ENCODE measurements at places on chromosomes 7 and 10.

GRCh38 chr10:114096864-114097263 is 53.2 kb downstream of the ADRB1 start:
- no peak for DNase-seq

- no peak for DNase-seq
Measured at GRCh38 chr7:44400033-44400511, 74.7 kb upstream of the CAMK2B start.

DNA sequence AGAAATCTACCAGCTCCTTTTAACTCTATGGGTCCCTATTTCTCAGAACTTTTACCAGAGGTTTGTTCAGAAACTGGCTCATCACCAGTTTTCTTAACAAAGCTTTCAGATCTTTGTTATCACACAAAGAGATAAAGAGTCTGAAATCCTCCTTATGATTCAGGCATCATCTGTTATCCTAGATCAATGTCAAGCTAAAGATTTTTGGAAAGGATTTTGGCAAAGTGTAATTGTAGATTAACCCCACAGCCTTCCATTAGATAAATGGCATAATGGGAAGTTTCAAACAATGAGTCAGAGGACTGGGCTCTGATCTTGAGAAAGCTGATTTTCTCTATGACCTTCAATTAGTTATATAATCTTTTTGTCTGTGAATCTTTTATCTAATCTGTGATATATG is 192.2 kb downstream of the NXPH1 start:
- no peak for DNase-seq

DNA sequence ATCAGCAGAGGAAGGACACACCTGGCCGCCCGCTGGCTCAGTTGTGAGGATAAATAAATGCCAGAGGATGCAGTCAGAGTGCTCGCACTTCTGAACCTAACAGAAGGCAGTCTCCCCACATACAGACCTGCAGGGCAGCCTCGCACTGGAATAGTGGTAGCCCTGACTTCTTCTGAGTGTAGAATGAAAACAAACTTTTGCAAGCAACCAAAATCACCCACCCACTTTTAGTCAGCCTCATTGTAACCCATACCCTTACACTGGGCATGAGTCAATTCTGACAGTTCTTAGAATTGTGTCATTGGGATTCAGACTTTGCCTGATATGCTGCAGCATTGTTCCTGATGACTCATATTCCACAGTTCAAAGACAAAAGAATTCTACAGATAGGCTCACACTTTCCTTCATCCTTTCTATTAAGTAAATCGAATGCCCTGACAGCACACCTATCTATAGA is 167.0 kb upstream of the CDK1 start:
- no peak for DNase-seq

- no peak for DNase-seq
Measured at GRCh38 chr7:15457990-15458955, 103.5 kb downstream of the AGMO start.

- no peak for DNase-seq
Measured at GRCh38 chr7:149067869-149068268, 22.6 kb downstream of the ZNF786 start.

- no peak for DNase-seq
Measured at GRCh38 chr7:125090596-125090995, 161.0 kb upstream of the POT1 start.

GRCh38 chr7:97018126-97018601 is 6.5 kb downstream of the DLX5 start:
- no peak for DNase-seq

DNA sequence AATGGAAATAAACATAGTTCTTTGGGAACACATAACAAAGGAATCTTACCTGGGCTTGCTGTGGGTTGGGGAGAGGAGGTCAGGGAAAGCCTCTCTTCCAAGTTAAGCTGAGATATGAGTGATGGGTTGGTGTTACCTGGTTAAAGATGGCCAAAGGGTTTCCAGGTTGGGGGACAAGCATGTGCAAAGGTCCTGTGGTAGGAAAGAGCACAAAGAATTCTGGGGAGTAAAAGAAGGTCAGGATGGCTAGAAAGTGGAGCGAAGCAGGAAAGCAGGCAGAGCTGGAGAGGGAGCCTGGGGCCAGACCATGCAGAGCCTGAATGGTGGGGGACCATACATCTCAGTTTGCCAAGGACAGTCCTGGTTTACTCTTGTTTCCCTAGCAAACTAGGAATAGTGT is 133.2 kb downstream of the CFAP58 start:
- no peak for DNase-seq

- DNase-seq, result no peak
Measured at GRCh38 chr7:30074422-30075030, 46.3 kb downstream of the PLEKHA8 start.

GRCh38 chr7:92835261-92835850 is 1.0 kb downstream of the CDK6 start:
- DNase-seq, result peak; percentile 34

- no peak for DNase-seq
Measured at GRCh38 chr10:74922921-74923320, 96.5 kb downstream of the KAT6B start.

DNA sequence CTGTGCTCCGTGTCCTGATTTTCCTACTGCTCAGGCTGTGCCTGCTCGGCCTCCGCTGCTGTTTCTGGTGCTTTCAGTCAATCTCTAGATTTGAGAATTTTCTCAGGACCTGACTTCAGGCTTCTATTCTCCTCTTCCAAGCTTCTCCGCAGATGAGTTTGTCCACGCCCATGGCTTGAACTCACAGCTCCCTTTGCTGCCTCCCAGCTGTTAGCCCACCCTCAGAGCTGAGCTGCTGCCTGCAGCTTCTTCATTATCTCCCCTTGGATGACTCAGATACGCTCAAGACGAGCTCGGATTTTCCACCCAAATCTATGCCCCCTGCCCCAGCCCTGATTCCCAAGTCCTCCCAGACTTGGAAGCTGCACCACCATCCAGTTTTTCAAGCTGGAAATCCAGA is 104.7 kb downstream of the FGFR2 start:
- DNase-seq, result no peak

- no peak for DNase-seq
Measured at GRCh38 chr7:39952803-39953202, 2.7 kb downstream of the CDK13 start.

- peak; percentile 47 for DNase-seq
Measured at GRCh38 chr7:2894118-2894940, 50.2 kb upstream of the GNA12 start.

DNA sequence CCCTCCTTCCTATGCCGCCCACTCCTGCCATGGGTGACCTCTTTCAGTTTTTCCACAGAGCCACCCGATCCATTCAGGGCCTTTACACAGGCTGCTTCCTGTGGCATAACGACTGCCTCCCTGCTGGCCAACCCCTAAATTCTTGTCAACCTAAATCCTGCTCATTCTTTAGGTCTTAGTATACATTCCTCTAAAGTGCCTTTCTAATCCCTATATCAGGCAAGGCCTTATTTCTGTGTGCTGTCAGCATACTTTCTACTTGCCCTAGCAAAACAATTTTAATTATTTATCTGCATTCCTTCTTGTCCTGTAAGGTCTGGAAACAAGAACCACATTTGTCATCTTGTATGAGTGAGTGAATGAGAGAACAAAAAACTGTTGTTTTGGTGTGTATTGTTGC is 132.4 kb downstream of the DNAH11 start:
- DNase-seq, result no peak

DNA sequence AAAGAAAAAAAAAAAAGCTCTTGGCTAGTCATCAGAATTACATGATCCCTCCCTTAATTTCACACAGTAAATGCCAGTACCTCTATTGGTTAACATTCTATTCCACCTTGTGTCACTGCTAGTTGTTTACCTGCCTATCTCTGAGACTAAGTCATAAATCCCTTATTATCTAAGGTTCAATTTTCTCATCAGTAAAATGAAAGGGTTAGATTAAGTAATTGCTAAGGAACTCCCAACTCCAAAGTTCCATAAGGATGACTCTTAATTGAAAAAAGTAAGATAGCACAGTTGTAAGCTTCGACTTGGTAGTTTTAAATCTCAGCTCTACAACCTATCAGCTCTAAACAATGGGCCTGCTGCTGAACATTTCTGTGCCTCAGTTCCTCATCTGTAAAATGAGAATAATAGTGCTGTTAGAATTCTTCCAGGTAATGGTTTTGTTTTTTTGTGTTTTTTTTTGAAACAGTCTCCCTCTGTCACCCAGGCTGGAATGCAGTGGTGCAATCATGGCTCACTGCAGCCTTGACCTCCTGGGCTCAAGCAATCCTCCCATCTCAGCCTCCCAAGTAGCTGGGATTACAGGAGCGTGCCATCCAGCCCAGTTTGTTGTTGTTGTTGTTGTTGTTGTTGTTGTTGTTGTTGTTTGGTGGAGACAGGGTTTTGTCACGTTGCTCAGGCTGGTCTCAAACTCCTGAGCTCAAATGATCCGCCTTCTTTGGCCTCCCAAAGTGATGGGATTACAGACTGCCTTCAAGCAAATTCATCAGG is 35.6 kb downstream of the SRPK2 start:
- DNase-seq, result no peak

GRCh38 chr10:4385231-4385870 is 440.7 kb upstream of the AKR1E2 start:
- no peak for DNase-seq

DNA sequence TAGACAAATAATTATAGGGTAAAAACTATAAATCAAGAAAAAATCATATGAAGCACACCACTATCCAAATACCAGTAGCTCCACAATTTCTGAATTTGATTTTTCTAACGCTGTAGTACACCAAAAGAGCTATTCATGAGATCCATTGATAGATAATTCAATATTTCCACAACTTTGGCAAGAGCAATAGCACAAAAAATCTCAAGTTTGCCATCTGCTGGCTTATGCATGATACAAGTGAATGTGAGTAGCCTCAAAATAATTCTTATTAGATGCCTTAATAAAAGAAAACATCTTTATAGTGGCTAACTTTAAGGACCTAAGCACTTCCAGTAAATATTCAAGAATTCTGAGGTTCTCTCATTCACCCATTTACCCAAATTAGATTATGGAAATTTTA is 2.2 kb upstream of the TMEM196 start:
- no peak for DNase-seq

- no peak for DNase-seq
Measured at GRCh38 chr7:88368686-88369085, 62.0 kb upstream of the STEAP4 start.

DNA sequence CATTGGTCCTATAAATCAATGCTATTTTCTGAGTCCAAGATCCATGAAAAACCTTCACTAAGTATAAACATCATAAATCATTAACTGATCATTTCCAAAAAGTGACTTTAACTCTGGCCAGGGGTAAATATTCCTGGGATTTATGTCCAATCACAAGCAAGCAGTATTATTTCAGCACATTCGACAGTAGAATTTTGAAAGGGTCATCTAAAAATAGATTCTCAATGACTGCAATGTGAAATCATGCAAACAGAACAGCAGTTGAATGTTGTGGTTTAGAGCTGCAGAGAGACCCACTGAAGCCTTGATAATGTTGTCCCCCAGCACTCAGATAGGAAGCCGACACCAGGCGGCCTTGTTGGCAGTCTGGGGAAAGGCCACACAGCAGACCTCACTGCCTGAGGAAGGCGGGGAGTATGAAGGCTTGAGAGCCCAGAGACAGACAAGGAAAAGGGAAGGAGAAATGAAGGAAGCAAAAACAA is 38.1 kb downstream of the FAM107B start:
- DNase-seq, result no peak

DNA sequence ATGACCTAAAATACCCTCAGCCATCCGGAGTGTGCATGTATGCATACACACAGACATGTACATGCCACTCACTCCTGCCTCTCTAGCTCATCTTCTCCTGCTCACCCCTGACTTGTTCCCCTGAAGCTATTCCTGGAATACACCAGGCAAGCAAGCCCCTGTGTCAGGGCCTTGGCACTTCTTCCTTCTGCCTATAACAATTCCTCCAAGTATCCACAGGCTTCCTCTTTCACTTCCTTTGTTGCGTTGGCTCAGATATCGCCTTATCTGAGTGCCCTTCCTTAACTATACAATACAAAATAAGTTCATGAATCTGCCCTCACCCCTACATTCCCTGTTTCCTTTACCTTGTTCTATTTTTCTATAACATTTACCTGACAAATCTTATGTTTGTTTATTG is 88.8 kb downstream of the NOD1 start:
- no peak for DNase-seq

DNA sequence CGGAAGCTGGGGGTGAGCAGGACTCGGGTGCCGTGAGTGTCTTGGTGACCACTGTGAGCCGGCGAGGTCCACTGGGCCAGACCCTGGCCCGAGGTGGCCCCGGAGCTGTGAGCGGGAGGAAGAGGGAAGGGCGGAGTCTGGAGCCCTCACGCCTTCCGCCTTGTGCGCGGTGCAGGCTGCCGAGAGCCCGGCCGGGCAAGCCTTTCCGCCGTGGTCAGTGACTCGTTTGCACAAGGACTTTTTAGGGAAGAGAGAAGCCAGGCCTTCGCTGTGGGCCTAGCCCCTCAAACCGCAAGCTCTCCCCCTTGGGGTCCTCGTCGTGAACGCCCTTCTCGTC is 40.9 kb upstream of the ZNF32 start:
- no peak for DNase-seq

GRCh38 chr10:132593389-132593788 is 55.8 kb downstream of the INPP5A start:
- no peak for DNase-seq
